NT2/D1 (cell line): ENCODE measurements at places on chromosomes 7 and 10.

DNA sequence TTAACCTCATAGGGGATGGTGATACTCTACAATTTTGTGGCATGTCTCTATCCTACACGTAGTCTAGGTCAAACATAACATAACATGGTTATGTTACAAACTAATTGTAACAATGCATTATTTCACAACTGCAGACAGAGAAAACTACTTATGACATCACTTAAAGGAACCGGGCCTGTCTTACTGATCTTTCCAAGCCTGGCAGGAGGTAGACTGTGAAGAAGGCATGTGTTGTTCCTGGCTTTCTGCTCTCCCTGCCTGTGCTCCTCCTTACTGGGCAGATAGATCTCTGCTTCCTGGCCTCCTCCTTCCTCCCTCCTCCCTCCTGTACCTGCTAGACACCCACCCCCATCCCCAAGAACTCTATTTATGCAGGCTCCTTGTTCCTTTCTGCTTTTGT lies 5.4 kb downstream of the CACNB2 start:
- no peak for DNase-seq

DNA sequence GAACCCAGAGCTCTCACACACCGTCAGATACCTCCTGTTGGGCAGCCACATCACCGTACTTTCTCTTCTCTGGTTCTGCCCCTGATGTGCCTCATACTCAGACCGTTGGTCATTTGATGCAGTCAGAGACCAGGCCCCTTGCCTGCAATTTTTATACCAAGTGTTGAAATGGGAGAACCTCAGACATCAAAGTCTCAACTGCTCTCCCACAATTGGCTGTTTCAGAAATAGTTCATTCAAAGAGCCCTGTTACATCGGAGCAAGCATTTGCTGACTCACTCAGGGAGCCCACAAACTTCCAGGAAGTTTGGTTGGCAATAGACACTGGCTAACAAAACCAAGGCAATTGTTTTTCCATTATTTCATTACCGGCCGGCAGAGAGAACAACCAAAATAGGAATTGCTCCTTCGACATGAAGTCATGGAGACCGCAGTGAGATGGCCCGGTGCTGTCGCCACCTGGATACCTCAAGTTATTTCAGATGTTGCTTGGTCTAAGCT lies 33.5 kb upstream of the ADAM12 start:
- no peak for DNase-seq

DNA sequence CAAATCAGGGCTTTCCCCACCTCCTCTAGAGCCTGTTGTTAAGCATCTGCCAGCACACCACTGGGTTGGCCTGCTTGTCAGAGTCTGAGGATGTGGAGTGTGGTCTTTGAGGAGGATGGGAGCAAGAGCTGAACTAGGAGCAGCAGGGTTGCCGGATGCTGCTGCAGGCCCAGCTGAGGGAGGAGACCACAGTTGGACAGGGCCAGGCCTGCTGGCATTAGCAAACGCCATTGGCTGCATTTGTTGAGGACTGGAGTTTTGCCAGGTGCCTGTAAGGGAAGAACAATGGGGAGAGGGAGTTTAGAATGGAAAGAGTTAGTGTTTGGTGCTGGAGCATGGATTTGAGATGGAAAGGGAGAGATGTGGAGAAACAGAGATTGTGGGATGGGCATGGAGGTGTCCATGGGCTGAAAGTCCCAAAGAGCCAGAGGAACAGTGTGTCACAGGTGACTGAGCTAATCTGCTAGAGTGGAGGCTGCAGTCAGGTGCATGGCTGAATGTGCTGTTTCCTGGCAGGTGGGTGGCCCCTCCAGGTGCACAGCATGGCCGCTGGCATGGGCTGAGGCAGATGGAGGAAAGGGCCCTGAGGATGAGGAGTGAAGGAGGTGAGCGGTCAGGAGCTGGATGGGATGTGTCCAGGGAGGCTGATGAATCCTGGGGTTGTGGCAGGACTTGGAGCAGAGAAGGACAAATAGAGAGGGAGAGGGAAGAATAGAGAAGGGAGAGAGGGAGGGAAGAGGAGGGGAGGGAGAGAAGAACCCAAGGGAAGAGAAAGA lies 40.7 kb downstream of the LEP start:
- no peak for DNase-seq

GRCh38 chr7:13702251-13702650 lies 287.2 kb downstream of the ETV1 start:
- no peak for DNase-seq

DNA sequence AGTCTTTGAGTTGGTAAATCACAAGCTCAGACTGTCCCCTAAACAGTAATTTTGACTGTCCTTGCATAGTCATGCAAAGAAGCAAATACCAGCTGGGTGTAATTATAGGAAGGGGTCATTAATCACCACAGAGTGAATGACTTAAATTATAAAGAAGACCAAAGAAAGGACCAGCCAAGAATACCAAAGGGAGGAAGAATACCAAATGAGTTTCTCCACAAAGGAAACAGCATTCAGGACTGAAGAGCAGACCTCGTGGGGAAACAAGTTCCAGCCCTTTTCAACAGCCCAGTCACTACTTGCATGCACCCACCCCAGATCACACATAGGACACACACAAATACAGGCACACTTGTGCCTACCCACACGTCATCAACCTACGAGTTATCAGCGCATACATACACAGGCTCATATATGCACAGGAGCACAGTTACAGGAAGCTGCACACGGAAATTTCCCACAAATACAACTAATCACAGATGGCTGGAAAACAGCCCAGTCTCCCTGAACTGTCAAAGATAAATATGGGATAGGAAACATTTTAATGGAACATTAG lies 77.6 kb downstream of the DENND2A start:
- DNase-seq: peak; percentile 27

DNA sequence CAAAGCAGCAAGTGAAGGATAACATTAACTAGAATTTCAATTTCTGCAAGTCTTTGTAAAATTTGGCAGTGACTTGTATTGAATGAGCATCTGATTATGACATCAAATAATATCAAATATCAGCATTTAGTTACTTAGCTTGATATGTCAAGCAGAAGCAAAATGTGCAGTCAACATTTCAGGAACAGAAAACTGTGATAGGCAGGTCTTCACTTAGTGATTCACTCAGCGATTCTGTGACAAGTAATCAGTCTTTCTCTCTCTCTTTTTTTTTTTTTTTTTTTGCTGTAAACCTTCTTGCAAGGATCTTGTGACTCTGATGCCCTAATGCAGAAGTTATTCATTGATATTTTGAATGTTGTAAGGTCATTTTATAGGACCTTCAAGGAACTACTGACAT lies 307.1 kb downstream of the MTERF1 start:
- no peak for DNase-seq

DNA sequence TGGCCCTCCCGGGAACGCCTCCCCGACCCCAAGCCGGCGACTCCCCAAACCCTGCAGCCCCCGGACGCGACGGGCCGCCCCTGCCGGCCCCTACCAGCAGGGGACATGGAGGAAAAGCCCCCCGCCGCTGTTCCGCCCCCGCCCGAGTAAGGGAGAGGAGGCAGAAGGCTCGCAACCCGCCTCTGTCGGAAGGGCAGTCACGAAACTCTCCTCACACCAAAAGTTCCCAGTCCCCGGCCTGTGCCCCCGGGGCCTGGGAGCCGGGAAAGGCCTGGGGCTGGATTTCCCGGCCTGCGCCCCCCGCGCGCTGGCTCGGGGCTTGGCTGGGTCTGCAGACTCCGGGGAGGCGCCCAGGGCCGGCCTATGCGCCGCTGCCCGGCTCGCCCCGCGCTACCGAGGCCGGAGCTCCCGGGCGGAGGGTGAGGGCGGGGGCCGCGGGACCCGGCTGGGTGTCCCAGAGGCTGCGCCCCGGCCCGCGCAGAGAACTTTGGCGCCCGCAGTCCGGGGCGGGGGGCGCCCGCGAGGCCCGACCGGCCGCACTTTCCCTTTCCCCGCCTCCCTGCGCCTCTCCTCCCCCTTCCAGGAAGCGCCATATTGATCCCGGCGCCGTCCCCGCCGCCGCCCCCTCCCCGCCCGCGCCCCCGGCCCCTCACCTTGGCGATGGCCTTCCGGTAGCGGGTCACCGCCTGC lies 728 bp downstream of the PARD3 start:
- DNase-seq: no peak

- no peak for DNase-seq
These were observed 5.0 kb downstream of the ABCB8 start for GRCh38 chr7:151032936-151033863.

DNA sequence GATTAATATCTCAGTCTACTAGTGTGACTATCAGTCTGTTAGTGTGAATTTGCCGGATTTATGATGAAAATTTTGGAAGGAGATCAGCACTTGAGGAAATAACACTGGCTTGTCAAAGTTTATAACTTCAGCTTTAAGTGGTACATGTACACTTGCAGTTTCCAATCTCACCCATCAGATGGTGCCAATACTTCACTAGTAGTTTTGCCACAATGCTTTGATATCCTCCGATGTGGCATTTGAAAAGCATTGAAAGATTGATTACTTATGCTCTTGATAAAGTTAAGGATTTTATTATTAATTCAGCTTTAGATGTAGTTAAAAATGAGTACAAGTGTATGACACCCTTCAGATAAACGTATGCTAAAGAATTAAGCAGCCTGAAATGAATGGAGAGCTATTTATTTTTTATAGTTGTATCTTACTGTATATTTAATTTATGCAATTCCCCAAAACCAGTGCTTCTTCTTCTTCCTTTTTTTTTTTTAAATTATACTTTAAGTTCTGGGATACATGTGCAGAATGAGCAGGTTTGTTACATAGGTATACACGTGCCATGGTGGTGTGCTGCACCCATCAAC lies 98.2 kb downstream of the ANLN start:
- DNase-seq: peak; percentile 58

- no peak for DNase-seq
These were observed 4.7 kb downstream of the VOPP1 start for GRCh38 chr7:55567571-55567970.

GRCh38 chr10:13649844-13650520 lies 63.2 kb downstream of the PRPF18 start:
- no peak for DNase-seq

- no peak for DNase-seq
These were observed 21.8 kb downstream of the CXCL12 start for GRCh38 chr10:44362866-44363711.

- no peak for DNase-seq
These were observed 558 bp downstream of the ARHGAP22 start for GRCh38 chr10:48604039-48604990.

GRCh38 chr10:72319416-72320254 lies 35.1 kb downstream of the DNAJB12 start:
- no peak for DNase-seq

DNA sequence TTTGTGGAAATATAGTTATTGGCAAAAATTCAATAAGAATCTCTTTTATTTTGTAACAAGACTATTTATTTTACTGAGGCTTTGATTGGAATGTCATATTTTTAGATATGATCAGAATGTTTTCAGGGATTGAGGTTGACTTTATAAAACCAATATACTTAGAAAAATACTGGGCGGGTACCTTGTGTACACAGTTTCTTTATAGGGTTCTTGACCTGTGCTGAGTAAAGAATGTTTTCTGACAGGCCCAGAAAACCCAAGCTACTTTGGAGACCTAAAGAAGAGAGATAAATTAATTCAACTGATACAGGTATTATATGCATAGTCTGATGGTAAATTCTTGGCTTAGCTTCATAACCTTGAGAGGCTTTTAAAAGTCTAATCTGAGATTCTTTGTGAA lies 23.9 kb upstream of the SPAM1 start:
- no peak for DNase-seq

DNA sequence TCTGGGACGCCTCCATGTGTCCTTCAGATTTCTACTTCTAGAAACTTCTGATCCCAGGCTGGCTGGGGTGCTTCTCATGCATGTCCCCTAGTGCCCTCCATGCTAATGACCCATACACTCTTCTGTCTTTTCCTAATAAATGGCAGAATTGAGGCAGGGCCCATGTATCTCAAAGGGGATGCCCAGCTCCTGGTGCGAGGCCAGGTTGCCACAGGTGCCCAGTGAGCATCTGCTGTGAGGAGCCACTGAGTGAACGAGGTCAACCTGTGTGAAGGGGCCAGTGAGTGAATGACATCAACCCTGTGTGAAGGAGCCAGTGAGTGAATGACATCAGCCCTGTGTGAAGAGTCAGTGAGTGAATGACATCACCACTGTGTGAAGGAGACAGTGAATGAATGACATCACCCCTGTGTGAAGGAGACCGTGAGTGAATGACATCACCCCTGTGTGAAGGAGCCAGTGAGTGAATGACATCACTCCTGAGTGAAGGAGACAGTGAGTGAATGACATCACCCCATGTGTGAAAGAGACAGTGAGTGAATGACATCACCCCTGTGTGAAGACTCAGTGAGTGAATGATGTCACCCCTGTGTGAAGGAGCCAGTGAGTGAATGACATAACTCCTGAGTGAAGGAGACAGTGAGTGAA lies 478.9 kb downstream of the PTPRN2 start:
- DNase-seq: no peak

GRCh38 chr10:102118867-102119266 lies 1.3 kb downstream of the LDB1 start:
- DNase-seq: no peak

DNA sequence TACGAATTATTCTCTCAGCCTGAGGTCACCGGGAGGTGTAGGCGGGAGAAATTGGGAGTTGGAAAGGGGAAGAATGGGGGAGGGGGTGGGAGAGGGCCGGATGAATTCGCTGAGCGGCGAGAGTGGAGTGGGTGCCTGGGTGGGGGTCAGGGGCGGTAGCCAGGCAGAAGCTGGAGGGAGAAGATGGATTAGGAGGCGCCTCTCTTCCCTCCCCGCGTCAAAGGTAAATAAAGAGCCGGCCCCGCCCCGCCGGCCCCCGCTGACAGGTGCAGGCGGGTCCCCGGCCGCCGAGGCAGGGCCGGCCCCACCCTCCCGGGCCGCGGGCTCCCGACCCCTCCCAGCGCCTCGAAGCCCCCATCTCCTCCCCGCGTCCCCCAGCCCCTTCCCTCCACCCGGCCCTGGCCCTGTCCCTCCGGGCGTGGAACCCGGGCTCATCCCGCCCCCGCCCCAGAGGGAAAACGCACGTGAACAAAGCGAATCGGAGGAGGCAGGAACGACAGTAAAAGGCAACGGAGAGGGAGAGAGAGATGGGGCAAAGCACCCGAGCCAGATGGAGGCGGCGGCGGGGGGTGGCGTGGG lies 872 bp downstream of the FAM131B start:
- no peak for DNase-seq

DNA sequence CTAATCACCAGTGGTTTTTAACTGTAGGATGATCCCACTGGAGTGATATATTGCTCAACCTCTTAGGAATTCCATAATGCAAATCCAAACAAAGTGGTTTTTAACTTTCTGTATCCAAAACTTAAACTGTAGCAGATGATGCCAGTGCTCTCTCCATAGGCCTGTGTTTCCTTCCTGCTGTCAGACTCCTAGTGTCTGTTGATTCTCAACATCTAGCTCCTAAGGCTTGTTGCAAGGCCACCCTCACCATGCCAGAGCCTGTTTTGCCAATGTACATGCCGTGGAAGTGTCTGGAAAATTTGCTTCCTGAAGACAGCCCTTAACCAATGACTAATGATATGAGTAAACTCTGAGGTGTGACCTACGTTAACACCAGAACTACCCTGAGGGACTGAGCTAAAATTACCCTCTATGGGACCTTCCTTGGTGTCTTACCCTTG lies 39.3 kb downstream of the C1GALT1 start:
- no peak for DNase-seq

GRCh38 chr7:104921596-104921995 lies 92.4 kb upstream of the KMT2E start:
- no peak for DNase-seq
